ENCODE measurements at places on chromosomes 6 and 20. TPM values are rescaled to one million over a fixed set of nuclear protein-coding genes. Genes with fewer than 3 reads are reported as not detected.
A peak's percentile ranks its signal among the peaks of the same experiment; 100 is the strongest.

- H3K4me1 ChIP-seq = no peaks in the 10 kb centered on the region
- no peak overlapping the region for H3K27ac ChIP-seq
- H3K36me3 ChIP-seq = no peaks in the 10 kb centered on the region
- H3K4me3 ChIP-seq = no peak overlapping the region
These were observed 83.5 kb downstream of the ADGRG6 start for GRCh38 chr6:142385352-142385751.

GRCh38 chr6:45946887-45947286 lies 68.8 kb downstream of the CLIC5 start:
- no peaks in the 10 kb centered on the region for H3K27me3 ChIP-seq
- peaks cover 6% of the 10 kb centered on the region for H3K4me1 ChIP-seq
- no peak overlapping the region for H3K4me3 ChIP-seq
- H3K36me3 ChIP-seq = no peaks in the 10 kb centered on the region
- DNase-seq = no peak
- H3K27ac ChIP-seq = no peak overlapping the region

GRCh38 chr6:107691062-107691751 lies 132.9 kb downstream of the SCML4 start:
- H3K27ac ChIP-seq = no peak overlapping the region
- H3K36me3 ChIP-seq = no peaks in the 10 kb centered on the region
- H3K4me3 ChIP-seq = no peak overlapping the region
- no peaks in the 10 kb centered on the region for H3K4me1 ChIP-seq
- H3K27me3 ChIP-seq = no peaks in the 10 kb centered on the region

DNA sequence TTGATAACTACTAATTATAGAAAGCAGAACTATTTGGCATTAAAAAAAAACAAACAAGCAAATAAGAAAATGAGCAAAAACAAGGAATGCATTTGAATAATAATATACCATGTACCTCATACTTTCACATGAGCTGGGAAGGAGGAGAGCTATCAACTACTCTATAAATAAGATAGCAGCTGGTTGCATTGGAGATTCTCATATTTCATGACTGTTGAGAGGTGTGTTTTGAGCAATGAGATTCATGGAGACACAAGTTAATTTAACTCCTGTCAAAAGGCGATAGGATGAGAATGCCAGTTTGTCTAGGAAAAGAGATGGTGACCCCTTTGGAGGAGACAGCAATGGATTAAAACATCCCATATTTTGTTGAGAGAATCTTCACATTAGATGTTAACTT lies 348.8 kb upstream of the SPTLC3 start:
- no peak for DNase-seq
- no peak overlapping the region for H3K27ac ChIP-seq
- H3K36me3 ChIP-seq = no peaks in the 10 kb centered on the region
- H3K4me3 ChIP-seq = no peak overlapping the region
- H3K27me3 ChIP-seq = no peaks in the 10 kb centered on the region
- H3K4me1 ChIP-seq = no peaks in the 10 kb centered on the region

DNA sequence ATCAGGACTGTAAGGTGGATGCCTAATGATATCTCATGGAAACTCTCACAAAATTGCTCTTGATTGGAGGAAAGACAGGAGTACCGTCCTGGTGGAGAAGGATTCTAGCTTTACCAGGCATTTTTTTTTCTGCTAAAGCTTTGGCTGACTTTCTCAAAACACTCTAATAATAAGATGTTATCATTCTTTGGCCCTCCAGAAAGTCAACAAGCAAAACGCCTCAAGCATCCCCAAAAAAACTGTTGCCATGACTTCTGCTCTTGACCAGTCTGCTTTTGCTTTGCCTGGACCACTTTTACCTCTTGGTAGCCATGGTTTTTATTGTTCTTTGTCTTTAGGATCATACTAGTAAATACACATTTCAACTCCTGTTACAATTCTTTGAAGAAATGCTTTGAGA lies 55.5 kb upstream of the RUNX2 start:
- H3K27ac ChIP-seq = no peak overlapping the region
- DNase-seq = no peak
- H3K4me1 ChIP-seq = no peaks in the 10 kb centered on the region

DNA sequence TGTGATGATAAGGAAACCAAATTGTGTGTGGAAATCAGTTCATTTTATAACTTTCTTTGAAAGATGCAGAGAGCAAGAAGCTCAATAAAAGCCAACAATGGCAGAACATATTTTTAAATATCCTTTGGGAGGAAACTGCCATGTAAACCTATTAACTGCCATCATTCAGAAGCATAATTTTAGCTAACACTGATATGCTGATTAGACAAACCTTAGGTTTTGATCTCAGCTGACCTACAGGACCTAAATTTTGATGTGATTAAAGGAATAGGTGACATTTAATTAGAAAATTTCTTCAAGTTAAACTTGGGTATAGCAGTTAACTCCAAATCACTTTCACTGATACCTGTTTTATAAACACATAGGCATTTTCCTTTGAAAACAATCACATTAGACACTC lies 187.1 kb downstream of the TFAP2B start:
- H3K4me1 ChIP-seq = no peaks in the 10 kb centered on the region
- no peaks in the 10 kb centered on the region for H3K36me3 ChIP-seq
- H3K27me3 ChIP-seq = no peaks in the 10 kb centered on the region
- H3K27ac ChIP-seq = no peak overlapping the region
- H3K4me3 ChIP-seq = no peak overlapping the region

DNA sequence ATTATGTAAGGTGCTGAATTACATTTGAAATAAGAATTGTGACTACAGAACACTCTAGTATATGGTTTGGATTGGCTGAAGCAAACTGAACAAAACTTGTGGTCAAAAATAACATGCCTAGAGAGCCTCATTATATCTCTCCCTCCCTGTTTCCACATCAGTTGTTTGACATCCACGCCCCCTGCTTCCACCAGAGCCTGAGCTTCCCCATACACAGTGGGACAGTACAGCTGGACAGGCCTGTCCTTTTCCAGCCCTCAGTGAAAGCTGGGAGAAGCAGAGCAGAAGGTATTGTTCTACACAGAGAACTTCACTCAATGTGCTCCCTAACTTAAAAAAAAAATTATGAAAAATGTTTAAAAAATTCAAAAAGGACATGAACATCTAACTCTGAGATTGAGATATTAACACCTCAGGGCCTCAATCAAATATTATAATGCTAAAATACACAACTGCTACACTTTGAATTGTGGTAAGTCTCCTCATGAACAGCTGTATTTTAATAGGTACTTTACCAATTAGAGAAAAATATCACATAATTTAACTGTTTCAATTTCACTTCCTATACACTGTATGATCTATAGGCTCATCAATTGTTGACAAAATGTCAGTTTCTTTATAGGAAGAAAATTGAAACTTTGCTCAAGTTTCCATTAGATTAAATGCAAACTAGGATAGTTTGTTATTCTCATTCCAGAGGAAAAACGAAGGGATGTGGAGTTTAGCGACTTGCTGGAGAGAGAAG lies 44.9 kb upstream of the SCML4 start:
- peaks cover 5% of the 10 kb centered on the region for H3K4me1 ChIP-seq
- H3K27ac ChIP-seq = no peak overlapping the region
- H3K27me3 ChIP-seq = no peaks in the 10 kb centered on the region
- no peak for DNase-seq
- peaks cover 70% of the 10 kb centered on the region for H3K36me3 ChIP-seq
- H3K4me3 ChIP-seq = no peak overlapping the region

DNA sequence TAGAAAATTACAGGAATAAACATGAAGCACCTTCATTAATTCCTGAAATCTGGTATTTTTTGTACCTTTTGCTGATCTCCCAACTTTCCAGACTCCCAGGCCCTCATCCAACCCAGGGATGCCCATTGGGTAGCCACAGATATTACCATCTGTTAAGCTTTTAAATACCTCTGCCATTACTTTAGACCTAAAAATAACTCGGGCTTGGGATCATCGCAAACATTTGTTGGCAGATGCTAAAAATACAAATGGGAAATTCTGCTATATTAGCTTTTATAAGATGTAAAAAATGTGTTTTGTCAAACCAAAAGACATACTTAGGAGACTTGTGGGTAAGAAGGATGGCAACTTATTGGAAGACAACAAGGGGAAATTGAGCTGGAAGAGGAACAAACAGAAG lies 376.1 kb downstream of the CENPW start:
- no peak for DNase-seq
- peaks cover 9% of the 10 kb centered on the region for H3K4me1 ChIP-seq
- H3K27me3 ChIP-seq = no peaks in the 10 kb centered on the region
- no peak overlapping the region for H3K27ac ChIP-seq
- no peak overlapping the region for H3K4me3 ChIP-seq

- H3K27me3 ChIP-seq = no peaks in the 10 kb centered on the region
- DNase-seq = peak; percentile 57
- no peak overlapping the region for H3K4me3 ChIP-seq
- peaks cover 5% of the 10 kb centered on the region for H3K36me3 ChIP-seq
- H3K27ac ChIP-seq = no peak overlapping the region
These were observed 227.2 kb upstream of the SULF2 start for GRCh38 chr20:48012401-48012974.

DNA sequence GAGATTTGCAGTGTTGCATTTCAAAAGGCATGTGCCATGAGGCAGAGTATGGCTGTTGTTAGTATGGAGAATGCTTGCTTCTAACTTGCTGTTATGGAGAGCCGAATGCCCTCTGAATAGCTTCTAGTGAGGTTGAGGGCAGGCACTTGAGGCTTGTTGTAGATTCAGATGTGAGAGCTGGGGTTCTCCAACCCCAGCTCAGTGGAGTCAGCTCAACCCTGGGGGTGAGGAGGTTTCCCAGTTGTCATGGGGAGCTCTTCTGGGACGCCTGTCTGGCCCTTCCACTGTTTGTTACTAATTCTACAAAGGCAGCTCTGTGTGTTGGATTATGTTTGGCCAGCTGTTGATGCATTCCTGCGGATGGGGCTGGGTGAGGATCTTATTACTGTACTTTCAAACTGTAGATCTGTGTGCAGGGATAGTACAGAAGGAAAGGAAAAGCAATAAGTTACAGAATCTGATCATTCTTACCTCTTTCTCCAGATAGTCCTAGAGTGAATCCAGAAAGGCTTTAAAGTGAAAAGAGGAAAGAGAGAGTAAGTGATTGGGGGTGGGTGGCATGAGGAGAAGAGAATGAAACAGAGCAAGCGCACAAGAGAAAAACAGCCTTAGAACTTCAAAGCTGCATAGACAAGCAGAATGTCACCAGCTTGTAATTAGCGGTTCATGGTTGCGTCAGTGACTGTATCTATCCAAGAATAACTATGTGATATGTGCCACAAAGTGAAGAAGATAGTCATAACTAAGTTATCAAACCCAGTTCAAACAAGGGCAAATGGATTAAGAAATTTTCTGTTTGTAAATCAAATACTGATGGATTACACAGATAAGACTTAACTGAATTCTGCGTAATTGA lies 148.7 kb downstream of the PRL start:
- H3K27me3 ChIP-seq = no peaks in the 10 kb centered on the region
- H3K27ac ChIP-seq = no peak overlapping the region
- H3K36me3 ChIP-seq = no peaks in the 10 kb centered on the region

GRCh38 chr6:5446362-5447075 lies 185.2 kb downstream of the FARS2 start:
- no peak overlapping the region for H3K27ac ChIP-seq
- DNase-seq = peak; percentile 21
- H3K27me3 ChIP-seq = no peaks in the 10 kb centered on the region
- no peaks in the 10 kb centered on the region for H3K4me1 ChIP-seq
- no peak overlapping the region for H3K4me3 ChIP-seq

GRCh38 chr6:87718662-87719433 lies 16.8 kb upstream of the AKIRIN2 start:
- DNase-seq = peak; percentile 65
- peaks cover 22% of the 10 kb centered on the region for H3K4me1 ChIP-seq
- H3K27ac ChIP-seq = no peak overlapping the region

DNA sequence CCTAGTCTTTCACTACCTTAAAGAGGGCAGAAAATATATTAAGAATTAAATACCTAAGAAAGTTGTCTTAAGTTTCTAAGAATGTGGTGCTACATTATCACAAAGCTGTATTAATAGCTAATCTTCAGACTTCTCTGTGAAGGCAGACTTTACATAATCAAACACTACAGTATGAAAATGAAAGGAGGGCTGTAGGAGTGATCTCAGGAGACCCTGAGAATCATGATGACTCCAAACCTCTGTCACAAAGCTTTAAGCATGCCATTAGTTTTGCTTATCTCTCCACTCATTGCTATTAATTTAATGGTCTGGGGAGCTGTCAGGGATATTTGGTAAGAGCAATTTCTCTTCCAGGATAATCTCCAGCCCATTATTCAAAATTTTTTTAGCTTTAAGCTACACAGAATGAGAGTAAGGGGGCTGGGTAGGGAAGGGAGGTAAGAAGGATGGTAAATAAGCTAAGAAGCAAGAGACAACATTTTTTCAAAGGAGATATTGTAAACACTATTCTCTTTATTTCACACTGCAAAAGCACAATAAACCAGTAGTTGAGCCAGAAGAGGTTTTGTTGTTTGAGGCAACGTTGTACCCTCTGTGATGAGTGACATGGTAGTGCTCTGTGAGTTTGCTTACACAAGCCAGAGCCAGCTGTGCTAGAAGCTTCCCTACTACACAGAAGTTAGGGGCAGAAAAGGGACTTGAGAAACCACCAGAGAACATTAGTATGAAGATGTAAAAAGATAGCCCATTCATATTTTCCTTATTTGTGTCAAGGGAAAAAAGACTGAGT lies 258.8 kb downstream of the GMDS start:
- no peaks in the 10 kb centered on the region for H3K36me3 ChIP-seq
- no peaks in the 10 kb centered on the region for H3K27me3 ChIP-seq
- H3K4me1 ChIP-seq = peaks cover 12% of the 10 kb centered on the region
- no peak overlapping the region for H3K4me3 ChIP-seq

- H3K27ac ChIP-seq = peak overlapping the region; percentile 49
- DNase-seq = no peak
- H3K4me3 ChIP-seq = no peak overlapping the region
- H3K4me1 ChIP-seq = peaks cover 17% of the 10 kb centered on the region
- no peaks in the 10 kb centered on the region for H3K27me3 ChIP-seq
- peaks cover 70% of the 10 kb centered on the region for H3K36me3 ChIP-seq
These were observed 46.9 kb downstream of the TRAF3IP2 start for GRCh38 chr6:111558690-111559187.

Gene ARMH2
- total RNA-seq = not detected

Gene COL19A1
- total RNA-seq = not detected

Gene NRN1
- not detected for total RNA-seq

Gene PAK5
- total RNA-seq = not detected

Gene ZSCAN12
- 4.4 TPM for total RNA-seq

Gene SIRPD
- not detected for total RNA-seq

Gene KCNB1
- total RNA-seq = 3.0 TPM

Gene PRPH2
- not detected for total RNA-seq

Gene LPA
- not detected for total RNA-seq

Gene DPPA5
- not detected for total RNA-seq

All from MCF 10A (cell line).